Stimulated activated CD4-positive, alpha-beta T cell treated with anti-CD3 and anti-CD28 coated beads, Interleukin-15, amount 100 ng/mL, for 1 hour (primary cell): ENCODE measurements at places on chromosomes 6 and 20.

DNA sequence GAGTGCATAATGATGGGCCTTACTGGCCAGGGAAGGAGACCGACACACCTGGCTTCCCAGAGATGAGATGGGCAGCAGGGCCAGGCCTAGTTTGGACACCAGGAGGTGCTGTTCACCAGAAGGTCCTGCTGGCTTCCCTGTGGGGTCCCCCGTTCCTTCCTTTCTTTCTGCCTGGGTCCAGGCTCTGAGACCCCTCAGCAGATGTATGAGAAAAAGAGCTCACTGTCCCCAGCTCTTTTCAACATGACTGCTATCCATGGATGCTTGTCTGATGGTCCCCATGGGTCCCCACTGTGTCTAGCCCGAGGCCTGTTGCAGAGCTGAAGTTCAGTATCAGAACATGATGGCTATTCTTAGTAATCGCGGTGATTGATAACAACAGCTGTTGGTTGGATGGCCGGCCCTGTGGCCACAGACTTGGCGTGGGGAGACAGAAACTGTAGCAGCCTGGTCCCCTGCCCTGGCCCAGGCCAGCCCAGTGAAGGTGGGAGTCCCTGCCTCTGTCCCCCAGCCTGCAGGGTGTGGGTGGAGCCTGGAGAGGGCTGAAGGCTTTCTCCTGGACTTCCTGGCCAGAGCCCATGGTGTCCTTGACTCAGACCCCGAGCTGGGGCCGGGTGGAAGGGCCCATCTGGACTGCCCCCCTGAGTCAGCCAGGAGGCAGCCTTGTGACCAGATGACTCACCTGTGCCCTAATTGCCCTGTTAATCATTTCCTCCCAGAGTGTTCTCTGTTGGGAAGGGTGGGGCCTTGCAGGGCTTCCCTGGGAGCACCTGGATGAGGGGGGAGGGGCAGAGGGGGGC lies 9.9 kb upstream of the BAK1 start:
- DNase-seq: no peak

- DNase-seq: no peak
Measured at GRCh38 chr6:3345836-3346235, 87.1 kb downstream of the PSMG4 start.

DNA sequence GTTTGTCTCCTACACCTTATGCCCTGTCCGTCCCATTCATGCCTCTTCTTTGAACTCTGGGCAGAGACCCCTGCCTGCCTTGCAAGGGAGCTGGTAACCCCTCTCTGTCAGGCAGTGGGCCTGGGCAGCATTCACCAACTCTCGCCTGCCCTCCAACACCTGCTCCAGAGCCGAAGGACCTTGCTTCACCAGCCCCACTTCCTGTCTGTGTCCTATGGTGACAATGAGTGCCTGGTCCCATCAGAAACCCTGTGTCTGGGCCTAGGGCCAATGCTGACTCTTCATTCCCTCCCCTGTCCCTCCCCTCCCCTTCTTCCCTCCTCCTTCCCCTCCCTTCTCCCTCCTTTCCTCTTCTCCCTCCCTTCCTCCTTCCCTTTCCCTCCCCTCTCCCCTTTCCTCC lies 22.8 kb upstream of the PCMTD2 start:
- no peak for DNase-seq

DNA sequence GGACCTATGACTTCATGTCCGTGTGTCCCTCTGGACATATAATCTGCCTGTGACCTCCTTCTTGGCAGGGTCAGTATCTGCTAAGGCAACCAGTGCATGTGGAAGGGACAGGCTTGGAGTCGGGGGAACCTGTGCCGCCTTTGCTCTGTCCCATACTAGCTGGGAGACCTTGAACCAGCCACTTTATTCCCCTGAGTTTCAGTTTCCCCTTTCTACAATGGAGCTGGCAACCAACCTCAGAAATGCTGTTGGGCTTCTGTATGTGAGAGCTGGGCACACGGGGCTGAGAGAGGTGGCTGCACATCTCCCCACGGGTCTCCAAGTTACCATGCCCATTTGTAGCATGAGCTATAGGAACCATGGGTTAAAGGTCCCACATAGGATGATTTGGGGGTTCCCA lies 53.8 kb downstream of the CD40 start:
- DNase-seq: no peak

DNA sequence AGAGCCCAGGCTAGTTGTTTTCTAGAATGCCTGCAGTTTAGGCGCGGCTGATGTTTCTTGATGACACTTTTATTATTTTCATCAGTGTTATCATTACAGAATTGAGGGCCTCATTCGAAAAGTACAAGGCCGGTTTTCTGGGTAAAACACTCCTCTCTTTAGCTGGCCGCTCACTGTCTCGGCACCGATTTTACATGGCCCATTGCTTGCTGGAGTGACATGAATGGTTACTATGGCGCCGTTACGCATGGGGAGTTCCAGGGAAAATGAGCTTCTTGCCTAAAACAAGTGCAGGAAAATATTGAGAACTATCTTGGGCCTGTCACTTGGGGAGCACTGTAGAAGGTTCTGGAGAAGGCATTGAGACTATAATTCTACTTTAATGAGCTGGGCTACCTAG lies 317.8 kb downstream of the CDH4 start:
- no peak for DNase-seq

DNA sequence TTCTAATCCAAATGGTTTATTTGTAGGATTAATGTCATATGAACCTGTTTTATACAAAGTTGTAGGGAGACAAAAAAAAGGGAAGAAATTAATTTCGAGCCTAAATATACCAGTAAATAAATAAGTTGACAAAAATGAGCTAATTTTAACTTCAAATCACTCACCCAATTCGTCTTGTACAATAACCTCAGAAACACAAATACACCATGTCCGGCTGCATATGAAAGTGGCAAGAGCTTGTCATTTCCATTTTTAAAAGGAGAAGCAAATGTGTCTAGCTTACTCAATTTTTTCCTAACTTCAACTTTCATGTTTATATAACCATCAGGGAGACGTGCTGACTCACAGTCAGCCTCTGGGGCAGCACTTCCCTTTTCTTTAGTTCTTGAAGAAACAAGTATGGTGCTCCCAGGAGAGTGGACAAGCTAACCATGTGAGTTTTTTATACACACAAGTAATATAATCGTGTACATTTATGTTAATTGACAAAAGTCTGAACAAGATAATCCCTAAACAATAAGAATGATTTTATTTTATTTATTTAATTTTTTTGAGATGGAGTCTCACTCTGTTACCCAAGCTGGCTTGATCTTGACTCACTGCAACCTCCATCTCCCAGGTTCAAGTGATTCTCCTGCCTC lies 55.5 kb upstream of the SGK1 start:
- DNase-seq: no peak

DNA sequence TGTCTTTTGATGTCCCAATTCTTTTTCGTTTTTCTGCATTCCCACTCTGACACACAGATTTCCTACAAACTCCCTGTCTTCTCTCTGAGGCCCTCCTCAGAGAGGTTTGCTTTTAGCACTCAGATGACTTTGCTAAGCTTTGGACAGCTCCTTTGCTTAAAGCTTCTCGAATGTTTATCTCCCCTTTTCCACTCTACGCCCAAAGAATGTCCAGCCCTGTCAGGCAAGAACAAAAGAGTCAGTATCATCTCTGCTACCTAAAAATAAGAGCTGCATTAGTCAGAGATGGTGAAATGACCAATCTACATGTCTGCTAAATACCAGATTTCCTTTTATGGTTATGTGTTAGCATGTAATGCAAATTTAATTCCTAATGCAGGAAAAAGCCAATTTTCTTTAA lies 56.8 kb downstream of the PREP start:
- no peak for DNase-seq

- no peak for DNase-seq
Measured at GRCh38 chr20:36344517-36345132, 38.5 kb downstream of the DLGAP4 start.

GRCh38 chr6:2796861-2797260 lies 31.7 kb downstream of the WRNIP1 start:
- no peak for DNase-seq

DNA sequence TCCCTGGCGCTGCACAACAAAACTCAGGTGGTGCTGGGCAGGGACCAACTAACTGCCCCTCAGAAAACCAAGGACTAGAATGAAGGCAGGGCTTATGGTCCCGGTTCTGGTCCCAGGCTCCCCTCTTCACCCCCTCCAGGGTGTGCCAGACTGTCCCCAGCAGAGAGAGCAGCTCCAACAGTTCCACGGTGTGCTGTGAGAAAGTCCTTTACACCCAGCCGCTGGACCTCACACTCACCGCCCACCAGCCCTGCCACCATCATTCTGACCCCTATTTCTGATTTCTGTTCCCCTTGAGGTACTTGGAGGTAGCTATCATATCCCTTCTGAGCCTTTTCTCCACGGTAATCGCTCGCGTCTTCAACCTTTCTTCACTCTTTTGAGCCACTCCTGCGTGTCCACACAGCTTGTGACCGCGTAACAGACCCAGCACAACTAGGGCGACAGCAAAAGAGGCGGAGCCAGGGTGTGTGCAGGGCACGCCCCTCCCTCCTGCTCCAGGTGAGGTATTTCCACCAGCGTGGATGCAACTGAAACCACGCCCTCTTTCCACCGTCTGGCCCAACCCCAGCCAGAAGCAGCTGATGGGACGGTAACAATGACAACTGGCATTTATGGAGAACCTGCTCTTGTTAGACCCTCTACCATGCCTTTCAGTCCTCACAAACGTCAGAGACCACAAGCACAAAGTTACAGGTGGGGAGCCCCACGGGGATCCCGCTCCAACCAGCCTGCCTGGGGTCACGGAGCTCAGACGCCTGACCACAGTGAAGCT lies 2.3 kb downstream of the PXDC1 start:
- no peak for DNase-seq

DNA sequence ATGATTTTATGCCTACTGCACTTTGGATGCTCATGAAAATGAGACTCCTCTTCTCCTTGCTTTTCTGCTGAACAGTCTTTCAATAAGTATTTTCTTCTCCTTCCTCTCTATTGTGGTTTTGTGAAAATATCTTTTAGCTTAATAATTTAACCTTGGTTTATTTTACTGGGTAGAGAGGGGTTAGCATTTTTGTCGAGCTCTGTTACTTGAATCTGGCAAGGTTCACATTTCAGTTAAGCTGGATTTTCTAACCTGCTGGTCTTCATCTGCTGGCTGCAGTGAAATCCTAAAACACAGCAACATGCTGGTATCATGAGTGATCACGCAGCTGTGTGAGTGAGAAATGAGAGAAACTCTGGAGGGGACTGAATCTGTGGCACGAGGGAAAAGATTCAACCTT lies 222.7 kb upstream of the NOX3 start:
- no peak for DNase-seq

DNA sequence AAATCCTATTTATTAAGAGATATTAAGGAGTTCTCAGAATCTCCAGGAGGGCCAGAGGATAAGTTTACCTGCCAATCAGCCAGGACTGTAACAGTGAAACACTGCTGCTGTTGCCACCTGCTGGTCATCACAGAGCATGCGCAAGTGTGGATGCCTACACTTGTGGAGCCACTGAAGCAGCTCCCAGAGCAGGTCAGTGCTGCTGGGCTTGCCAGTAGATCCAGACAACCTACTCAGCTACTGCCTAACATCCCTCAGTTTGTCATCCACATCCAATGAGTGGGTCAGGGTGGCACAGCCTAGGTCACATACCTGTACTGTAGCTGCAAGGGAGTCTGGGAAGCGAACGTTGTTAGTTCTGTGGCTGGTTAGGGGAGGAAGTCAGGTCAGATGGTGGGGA lies 18.3 kb upstream of the NHSL1 start:
- peak; percentile 33 for DNase-seq

DNA sequence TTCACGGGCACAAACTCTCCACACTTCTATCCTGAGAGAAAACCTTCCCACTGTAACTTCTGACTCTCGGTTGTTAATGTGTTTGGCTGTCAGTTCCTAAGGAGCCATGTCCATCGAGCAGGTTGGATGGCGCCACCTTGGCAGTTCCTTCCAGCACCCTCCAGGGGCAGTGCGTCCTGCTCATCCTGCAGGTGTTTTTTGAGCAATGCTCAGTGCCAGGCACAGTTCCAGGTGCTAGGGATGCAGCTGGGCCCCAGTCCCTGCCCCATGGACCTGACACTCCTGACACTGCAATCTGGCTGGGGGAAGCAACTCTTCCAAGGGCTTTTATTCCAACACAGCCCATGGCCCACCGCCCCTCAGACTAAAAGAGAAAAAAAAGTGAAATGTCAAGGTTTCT lies 376.4 kb downstream of the PREX1 start:
- no peak for DNase-seq

- DNase-seq: no peak
Measured at GRCh38 chr6:70380252-70380651, 33.1 kb upstream of the FAM135A start.
